Neural crest cell (in vitro differentiated cells): ENCODE measurements at places on chromosomes 6 and 20. TPM values are rescaled to one million over a fixed set of nuclear protein-coding genes. Genes with fewer than 3 reads are reported as not detected.

DNA sequence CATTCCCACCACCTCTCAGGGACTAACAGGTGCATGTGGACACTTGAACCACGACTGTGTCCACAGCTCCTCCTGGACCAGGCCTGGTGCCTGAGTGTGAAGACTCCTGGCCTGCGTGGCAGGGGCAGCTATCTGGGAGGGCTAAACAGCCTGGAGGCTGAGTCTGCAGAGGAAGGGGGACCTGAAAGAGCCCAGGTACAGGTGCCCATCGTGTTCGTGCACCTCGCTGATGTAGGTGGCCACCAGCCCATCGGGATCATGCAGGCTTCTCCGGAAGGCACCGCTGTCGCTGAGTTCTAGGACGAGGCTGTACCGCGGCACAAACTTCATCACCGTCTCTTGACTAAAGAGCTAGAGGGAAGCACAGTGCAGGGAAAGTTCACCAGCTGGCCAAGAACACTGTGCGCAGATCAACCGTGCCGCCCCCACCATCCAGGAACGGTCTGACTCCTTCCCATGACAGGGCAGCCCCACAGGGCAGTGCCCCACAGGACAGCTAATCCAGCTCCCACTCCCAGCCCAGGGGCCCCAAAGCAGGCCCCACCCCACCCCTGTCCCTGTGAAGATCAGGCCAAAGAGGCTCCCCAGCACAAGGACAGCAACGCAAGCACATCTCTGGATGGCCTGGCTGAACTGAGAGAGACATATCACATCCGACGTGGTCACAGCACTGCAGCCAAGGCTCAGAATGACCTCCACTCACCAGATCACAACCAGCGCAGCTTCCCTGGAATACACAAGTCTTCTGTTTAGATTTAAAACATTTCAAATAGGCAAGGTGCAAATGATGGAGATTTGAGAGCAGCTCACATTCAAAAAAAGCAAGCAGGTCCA, 14.8 kb downstream of the CST7 start:
- no peak overlapping the region for H3K4me3 ChIP-seq
- DNase-seq, result no peak
- no peaks in the 10 kb centered on the region for H3K4me1 ChIP-seq

- DNase-seq, result no peak
- H3K36me3 ChIP-seq, result no peaks in the 10 kb centered on the region
- no peaks in the 10 kb centered on the region for H3K4me1 ChIP-seq
- H3K27ac ChIP-seq, result no peak overlapping the region
Observed at GRCh38 chr6:106381881-106382280, 21.4 kb downstream of the CRYBG1 start.

DNA sequence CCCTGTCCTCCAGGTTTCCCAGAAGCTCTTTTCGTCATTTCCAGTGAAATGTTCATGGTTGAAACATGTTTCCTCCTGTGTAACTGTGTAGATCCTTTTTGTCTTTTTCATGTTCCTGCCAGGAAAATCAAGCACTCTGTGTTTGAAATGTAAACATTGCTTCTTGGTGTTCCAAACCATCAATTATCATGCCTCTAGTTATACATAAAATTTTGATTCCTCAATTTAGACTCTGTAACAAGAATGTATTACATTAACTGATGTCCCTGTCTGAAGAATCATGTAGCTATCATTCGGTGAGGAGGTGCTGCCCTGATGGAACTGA, 546.3 kb upstream of the CITED2 start:
- no peaks in the 10 kb centered on the region for H3K36me3 ChIP-seq
- H3K4me3 ChIP-seq, result no peak overlapping the region
- peak overlapping the region; percentile 77 for H3K27ac ChIP-seq
- DNase-seq, result no peak

GRCh38 chr6:158630938-158631616, 13.5 kb downstream of the DYNLT1 start:
- H3K4me1 ChIP-seq, result peaks cover 4% of the 10 kb centered on the region
- no peak for DNase-seq
- H3K27ac ChIP-seq, result no peak overlapping the region
- H3K36me3 ChIP-seq, result peaks cover 26% of the 10 kb centered on the region

The RSPH9 gene
- 0.57 and 0.63 TPM in 2 replicates for total RNA-seq
